ENCODE measurements at places on chromosomes 13 and 19. TPM values are rescaled to one million over a fixed set of nuclear protein-coding genes. Genes with fewer than 3 reads are reported as not detected.

The PSG11 gene
- not detected for total RNA-seq

The CPT1C gene
- 37.5 TPM for total RNA-seq

The KCNJ14 gene
- 1.2 TPM for total RNA-seq

The CD22 gene
- total RNA-seq = not detected

The ACER1 gene
- not detected for total RNA-seq

The ZNF560 gene
- 2.2 TPM for total RNA-seq

The ZNF626 gene
- 14.7 TPM for total RNA-seq

The ZNF285 gene
- total RNA-seq = 9.5 TPM

The GPR180 gene
- total RNA-seq = 10.6 TPM

The C13orf46 gene
- total RNA-seq = 0.50 TPM

The ONECUT3 gene
- not detected for total RNA-seq

The TLE5 gene
- total RNA-seq = 180 TPM

The RAB20 gene
- total RNA-seq = 8.3 TPM

The GARIN5A gene
- 0.33 TPM for total RNA-seq

The CLIP3 gene
- 30.8 TPM for total RNA-seq

The MAST1 gene
- 3.3 TPM for total RNA-seq

The FUT2 gene
- not detected for total RNA-seq

The POSTN gene
- 176 TPM for total RNA-seq

The PLIN4 gene
- total RNA-seq = 8.9 TPM

The NLRP9 gene
- not detected for total RNA-seq

The LAIR1 gene
- total RNA-seq = not detected

The CD33 gene
- total RNA-seq = not detected

The SULT2A1 gene
- total RNA-seq = not detected

The USP12 gene
- total RNA-seq = 29.8 TPM

The UNC13A gene
- total RNA-seq = under 0.01 TPM

The RFPL4A gene
- total RNA-seq = not detected

The USPL1 gene
- 15.5 TPM for total RNA-seq

The ZNF112 gene
- total RNA-seq = 9.6 TPM

The LILRB2 gene
- not detected for total RNA-seq

The MEIOSIN gene
- not detected for total RNA-seq

The DACT3 gene
- total RNA-seq = 15.5 TPM

The NCAN gene
- under 0.01 TPM for total RNA-seq

The IZUMO4 gene
- total RNA-seq = 0.58 TPM

The HIPK4 gene
- not detected for total RNA-seq

The NPAS1 gene
- not detected for total RNA-seq

The ZNF221 gene
- 12.9 TPM for total RNA-seq

The WASF3 gene
- 12.2 TPM for total RNA-seq

The PDE4C gene
- 0.87 TPM for total RNA-seq

The AMER2 gene
- total RNA-seq = not detected

The FAM83E gene
- 0.33 TPM for total RNA-seq

The ZNF99 gene
- not detected for total RNA-seq

The ZNF440 gene
- 10.4 TPM for total RNA-seq

The IGLON5 gene
- total RNA-seq = not detected

The ZNF284 gene
- 3.8 TPM for total RNA-seq

The CAB39L gene
- total RNA-seq = 18.2 TPM

The SAMD1 gene
- 19.6 TPM for total RNA-seq

The HCST gene
- total RNA-seq = 0.87 TPM

The IRGC gene
- not detected for total RNA-seq

The CCDC9 gene
- 8.9 TPM for total RNA-seq

The ELSPBP1 gene
- not detected for total RNA-seq

The KIR3DL1 gene
- not detected for total RNA-seq

The PEPD gene
- total RNA-seq = 66.0 TPM

The MISP gene
- under 0.01 TPM for total RNA-seq

The GNG7 gene
- 0.15 TPM for total RNA-seq

The CDX2 gene
- total RNA-seq = not detected
